ENCODE measurements at places on chromosomes 4 and X.

DNA sequence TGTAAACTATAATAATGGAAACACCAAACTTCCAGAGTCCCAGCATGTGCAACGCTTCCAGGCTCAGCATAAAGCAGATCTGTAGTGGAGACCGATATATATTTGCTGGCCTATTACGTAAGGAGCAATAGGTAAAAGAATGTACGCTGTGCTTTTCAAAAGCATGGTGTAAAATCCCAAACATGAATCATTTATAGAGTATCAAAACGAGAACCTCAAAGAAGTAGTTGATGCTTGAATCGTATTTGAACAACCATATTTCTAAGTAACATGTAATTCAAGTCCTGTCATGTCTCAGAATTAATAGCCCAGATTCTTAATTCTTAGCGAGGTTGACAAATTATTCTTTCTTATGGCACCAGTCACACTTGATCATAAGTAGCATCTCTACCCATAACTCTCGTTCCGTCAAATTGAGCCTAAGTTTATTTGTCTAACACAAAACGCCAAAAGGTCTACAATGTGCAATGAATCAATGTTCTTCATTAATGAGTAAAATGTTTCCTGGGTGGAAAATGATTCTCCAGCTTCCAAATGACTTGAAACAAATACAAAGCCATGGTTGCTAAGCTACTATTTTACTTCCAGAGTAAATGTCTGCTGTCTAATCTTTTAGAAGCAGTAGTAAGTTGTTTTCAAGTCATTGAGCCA is 811.5 kb upstream of the FRG1 start:
- DNase-seq: no peak

- DNase-seq: no peak
Observed at GRCh38 chrX:67050760-67051159, 411.9 kb upstream of the EDA2R start.

GRCh38 chr4:158035662-158036195 is 137.1 kb downstream of the GASK1B start:
- no peak for DNase-seq

DNA sequence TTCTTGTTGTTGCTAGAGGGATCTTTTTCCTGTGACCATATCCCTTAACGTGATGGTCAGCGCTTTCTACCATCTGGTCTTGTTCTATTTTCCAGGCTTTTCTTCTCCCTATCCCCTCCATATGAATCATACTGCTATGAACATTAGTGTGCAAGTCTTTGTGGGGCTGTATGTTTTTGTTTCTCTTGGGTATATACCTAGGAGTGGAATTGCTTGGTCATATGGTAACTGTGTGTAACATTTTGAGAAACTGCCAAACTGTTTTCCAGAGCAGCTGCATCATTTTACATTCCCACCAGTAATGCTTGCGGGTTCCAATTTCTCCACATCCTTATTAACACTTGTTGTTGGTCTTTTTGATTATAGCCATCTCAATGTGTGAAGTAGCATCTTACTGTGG is 121.4 kb downstream of the SPRY1 start:
- DNase-seq: no peak

- DNase-seq: peak; percentile 1
Observed at GRCh38 chr4:143482840-143483239, 30.7 kb upstream of the SMARCA5 start.

DNA sequence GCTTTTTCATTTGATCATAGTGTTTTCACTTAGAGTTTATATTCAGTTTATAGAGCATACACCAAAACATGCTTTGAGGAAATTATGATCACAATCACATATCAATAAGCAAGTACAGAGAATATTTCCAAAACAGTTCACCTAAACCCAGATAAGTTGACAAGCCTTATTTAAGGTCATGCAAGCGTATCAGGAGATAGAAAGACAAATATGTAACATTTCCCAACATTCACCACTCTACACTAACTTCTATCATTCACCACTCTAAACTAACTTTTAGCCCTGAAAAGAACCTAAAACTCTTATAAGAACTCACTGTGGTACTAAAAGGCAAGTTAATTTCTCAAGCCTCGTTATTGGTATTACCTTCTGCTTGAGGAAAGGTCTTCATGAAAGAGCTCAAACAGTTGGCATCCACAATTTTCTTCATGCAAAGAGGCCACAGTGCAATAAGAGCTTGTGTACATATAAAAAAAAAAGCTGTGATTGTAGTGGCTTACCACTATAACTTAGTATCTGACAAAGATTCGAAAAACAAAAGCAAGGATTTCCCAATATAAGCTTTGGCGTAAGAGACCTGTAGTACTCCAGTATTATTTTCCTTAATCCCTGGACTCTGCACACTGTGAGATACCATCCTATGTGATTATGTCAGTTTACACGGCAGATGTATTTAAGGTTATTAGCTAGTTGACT is 903.3 kb downstream of the STIM2 start:
- DNase-seq: no peak

- DNase-seq: no peak
Observed at GRCh38 chrX:109873574-109873973, 129.3 kb upstream of the TMEM164 start.

DNA sequence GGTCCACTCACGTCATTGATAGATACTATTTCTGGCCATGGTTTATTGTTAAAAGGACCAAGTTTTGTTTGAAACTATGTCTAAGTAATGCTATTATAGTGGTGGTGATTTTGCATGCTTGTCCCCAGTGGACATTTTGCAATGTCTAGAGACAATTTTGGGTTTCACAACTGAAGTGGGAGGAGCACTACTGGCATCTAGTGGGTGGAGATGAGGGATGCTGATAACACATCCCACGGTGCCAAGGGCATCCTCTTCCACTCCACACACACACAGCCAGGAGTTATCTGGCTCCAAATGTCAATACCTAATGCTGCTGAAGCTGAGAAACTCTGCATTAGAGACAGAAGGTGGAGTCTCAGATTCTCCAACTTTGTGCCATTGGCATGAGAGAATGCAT is 131.2 kb downstream of the FRMPD4 start:
- DNase-seq: no peak

DNA sequence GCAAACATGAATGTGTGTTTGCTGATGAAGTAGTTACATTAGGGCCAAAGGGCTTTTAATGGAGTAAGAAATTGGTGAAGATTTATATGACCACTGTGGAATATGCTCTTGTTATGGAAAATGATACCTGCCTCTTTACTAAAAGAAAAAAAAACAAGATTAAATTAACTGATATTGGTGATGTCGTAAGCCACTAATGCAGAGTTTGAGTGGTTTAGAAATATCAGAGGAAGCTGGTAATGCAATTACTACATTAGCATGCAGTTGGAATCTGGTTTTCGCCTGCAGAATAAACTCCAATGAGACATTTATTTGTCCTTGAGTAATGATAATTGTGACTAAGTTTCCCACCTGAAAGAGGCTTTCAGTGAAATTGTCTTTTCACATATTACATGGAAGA is 597.9 kb downstream of the GALNTL6 start:
- peak; percentile 97 for DNase-seq

- DNase-seq: no peak
Observed at GRCh38 chrX:41722816-41723618, 964 bp upstream of the GPR82 start.

GRCh38 chr4:1293531-1293941 is 3.8 kb downstream of the MAEA start:
- DNase-seq: no peak

DNA sequence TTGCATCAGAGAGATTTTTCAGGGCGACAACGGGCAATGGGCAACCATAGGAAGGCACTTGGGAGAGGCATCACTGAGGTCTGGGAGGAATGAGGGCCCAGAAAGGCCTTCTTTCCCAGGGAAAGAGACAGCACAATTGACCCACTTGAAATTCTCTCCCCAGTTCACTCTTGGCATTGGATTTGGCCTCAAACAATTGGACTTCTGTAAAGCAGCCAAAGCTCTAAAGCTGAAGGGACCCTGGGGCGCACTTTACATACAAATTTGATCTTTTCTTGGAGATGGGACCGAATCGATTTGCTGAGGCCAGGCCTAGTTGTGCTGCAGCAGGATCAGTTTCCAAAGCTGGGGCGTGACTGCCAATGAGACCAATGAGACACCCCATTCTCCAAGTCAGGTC is 3.2 kb downstream of the ARHGAP36 start:
- DNase-seq: no peak

- no peak for DNase-seq
Observed at GRCh38 chrX:17167915-17168314, 207.1 kb upstream of the NHS start.

DNA sequence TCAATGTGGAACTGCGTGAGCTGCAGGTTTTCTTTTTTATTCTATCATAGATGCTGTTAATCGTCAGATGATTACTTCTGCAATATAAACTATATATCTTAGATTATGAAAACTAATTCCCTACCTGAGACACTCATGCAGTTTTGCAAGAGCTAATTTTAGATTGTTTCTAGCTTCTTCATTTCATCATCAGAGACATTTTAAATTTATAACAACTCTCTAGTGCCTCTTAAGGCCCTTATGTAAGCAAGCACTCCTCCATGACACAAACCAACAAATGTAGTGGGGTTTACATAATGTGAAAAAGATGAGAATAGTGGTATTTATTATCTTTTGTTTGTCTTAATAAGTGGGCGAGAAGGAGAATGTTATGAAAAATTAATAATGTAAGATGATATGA is 170.2 kb upstream of the ETNPPL start:
- no peak for DNase-seq

DNA sequence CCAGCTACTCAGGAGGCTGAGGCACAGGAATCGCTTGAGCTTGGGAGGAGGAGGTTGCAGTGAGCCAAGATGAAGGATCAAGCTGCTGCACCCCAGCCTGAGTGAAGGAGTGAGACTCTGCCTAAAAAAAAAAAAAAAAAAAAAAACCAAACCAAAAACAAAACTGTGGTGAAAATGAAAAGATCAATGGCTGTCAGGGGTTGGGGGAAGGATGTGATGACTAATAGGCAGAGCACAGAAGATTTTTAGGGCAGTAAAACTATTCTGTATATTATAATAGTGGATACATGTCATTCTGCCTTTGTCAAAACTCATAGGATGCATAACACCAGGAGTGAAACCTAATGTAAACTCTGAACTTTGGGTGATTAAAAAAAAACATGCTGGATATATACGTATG is 69.9 kb upstream of the ELOVL6 start:
- DNase-seq: no peak

DNA sequence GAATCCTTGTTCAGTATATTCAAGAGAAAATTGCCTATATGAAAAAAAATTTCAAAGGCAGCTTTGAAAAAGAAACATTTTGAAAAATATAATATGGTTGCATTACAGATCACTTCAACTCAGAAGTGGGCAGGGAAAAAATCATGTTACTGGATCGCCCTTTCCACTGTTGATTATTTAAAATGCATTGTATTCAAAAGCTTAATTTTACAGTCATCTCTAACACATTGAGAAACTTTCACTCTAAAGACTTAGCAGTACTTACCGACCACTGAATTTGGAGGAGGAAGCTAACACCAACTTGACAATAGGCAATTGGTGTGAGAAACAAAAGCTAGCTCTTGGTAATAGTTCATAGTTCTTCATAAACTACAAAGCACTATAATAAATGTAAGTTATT is 101.9 kb downstream of the CEP135 start:
- DNase-seq: no peak

- no peak for DNase-seq
Observed at GRCh38 chr4:21571100-21571499, 377.5 kb downstream of the KCNIP4 start.

- DNase-seq: peak; percentile 56
Observed at GRCh38 chr4:28225050-28225449, 1364.4 kb downstream of the STIM2 start.

DNA sequence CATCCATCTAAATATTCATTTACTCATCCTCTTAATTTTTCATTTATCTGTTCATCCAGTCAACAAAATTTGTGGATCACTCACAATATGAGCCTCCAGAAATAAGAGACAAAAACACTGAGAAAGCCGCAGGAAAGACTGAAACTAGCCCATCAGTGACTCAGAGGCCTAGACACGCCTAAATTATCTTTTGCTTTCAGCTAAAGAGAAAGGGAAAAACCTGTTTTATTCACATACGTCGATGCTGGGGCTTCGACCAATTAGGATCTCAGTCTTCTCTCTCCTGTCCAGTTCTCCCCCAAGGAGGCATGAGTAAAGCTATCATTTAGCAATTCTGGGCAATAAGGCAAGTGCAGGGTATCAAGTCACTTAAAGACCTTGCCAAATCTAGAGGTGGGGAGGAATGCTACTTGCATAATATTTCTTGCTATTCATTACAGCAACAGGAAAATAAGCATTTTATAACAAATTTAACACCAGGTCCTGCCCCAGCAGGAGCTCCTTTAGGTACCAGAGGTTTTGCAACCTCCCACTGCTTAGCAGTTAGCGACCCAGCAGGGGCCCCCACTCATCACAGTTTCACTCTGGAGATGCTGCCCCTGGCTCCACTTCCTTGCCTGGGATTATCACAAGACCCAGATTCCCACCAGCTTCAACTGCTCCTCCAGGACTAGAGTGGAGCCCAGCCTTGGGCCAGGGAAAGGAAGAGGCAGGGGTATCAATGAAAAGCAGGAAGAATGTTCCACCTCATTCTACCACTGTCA is 30.1 kb upstream of the TMEM154 start:
- no peak for DNase-seq

- DNase-seq: no peak
Observed at GRCh38 chrX:7060444-7060843, 87.1 kb upstream of the STS start.

- DNase-seq: no peak
Observed at GRCh38 chr4:151045907-151046306, 30.8 kb upstream of the LRBA start.

DNA sequence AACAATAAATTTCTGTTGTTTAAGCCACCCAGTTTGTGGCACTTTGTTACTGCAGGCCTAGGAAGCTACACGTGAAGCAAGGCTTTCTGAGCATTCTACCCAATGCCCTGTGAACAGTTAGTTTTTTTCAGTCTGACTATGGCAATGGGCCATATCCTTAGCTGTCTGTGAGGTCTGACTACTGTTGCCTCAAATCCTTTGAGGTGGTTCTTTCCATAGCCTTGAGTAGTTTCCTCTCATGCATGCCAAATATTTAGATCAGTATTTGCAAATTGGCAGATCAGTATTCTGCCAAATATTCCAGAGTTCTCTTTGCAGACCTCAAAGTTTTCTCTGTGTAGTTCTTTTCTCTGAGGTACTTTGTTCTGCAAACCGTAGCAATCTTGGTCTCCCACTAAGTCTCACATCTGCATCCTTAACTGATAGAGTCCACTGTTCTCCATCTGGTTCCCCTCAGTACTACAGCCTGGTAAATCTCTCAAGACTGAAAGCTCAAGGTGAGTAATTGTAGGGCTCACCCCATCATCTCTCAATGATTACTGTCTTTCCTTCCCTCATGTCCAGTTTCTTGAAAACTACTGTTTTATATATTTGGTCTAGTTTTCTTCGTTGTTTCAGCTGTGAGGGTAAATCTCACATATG is 984.9 kb upstream of the INTU start:
- DNase-seq: no peak

DNA sequence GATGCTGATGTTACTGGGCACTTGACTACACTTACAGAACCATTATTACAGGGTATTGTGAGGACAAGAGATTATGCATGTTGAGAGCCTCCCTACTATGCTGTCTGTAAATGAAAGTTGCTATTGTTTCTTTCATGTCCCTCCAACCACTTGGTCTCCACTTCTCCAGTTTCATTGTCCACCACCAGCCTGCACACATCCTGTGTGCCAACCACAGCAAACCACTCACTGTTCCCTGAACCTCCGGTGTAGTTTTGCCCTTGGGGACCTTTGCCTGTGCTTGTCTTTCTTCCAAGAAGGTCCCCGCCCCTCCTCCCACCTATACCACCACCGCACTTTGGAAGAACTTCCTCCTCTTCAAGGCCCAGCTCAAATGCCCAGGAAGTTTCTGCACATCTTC is 43.1 kb upstream of the AFF2 start:
- no peak for DNase-seq

- DNase-seq: no peak
Observed at GRCh38 chr4:110640576-110640975, 17.7 kb upstream of the PITX2 start.
